ENCODE measurements at places on chromosomes 7 and 10. TPM values are rescaled to one million over a fixed set of nuclear protein-coding genes. Genes with fewer than 3 reads are reported as not detected.

DNA sequence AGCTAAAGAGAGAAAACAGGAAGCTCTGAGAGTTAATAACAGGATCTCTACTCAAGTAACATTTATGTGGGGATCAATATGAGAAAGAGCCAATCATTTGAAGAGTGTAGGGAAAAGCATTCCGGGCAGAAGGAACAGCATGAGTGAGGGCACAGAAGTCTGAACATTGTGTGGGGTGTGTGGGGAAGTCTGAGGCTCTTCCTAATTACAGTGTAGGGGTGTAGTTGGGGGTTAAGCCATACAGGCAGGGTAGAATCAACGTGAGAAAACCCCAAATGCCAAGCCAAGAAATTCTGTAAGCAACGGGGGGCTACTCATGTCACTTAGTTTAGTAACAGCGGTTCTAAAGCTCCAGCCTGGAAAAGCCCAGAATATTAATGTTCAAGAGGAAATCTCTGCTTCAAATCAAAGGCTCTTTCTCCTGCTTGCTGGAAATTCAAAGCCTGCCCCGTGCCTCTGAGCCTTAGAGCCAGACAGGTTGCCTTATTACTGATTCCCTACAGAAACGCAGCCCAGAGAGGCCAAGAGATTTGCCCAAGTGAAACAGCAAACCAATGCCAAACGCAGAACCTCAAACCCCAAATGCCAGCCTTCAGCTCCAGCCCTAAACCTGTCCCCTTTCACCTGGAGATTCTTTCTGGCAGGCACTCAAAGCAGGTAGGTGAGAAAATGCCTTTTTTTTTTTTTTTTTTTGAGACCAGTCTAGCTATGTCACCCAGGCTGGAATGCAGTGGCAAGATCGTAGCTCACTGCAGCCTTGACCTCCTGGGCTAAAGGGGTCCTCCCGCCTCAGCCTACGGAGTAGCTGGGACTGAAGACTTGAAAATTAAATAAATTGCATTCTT lies 36.1 kb downstream of the DNAJB12 start:
- H3K27ac ChIP-seq = peak overlapping the region; percentile 99
- H3K4me3 ChIP-seq = peak overlapping the region; percentile 80
- peaks cover 76% of the 10 kb centered on the region for H3K4me1 ChIP-seq
- H3K36me3 ChIP-seq = peaks cover 10% of the 10 kb centered on the region
- no peaks in the 10 kb centered on the region for H3K27me3 ChIP-seq

DNA sequence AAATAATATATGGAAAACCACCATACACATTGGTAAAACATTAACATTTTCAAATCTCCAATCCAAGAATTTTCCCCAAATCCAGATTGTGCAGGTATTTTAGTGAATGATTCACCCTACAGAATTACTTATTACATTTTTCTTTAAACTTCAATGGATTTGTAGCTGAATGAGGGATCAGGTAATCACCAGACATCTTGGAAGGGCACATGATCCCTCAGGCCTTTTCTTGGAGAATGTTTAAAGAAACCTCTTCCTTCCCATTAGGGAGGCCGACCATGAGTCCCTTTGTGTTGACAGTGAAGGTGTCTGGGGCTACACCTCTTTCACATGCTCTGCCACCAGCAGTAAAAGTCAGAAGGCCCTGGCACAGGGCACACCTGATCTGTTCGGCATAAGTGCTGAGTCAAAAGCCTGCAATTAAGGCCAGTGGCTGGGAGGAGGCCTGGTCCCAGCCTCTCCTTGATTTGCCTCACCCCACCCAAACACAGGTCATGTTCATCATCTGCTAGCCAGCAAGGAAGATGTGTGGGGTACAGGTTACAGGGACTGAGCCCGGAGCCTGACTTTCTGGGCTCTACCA lies 207.7 kb downstream of the SNX10 start:
- no peak overlapping the region for H3K27ac ChIP-seq
- H3K4me1 ChIP-seq = no peaks in the 10 kb centered on the region
- peaks cover 3% of the 10 kb centered on the region for H3K27me3 ChIP-seq
- DNase-seq = no peak
- no peak overlapping the region for H3K4me3 ChIP-seq

DNA sequence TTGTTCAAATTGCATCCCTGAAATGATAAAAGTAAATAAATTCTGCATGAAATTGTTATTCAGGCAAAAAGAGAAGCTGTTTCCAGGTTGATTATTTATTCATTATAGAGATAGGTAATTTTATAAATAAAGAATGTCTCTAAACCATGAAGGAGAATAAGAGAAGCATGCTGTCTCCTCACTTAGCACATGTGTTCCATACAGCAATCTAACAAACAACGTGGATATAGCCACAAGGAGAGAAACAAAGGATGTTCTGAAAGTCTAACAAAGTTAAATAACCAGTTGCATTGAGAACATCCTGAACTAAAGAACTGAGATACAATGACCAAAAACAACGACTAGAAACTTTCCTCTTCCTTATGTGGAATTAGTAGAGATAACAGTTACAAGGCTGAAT lies 50.8 kb downstream of the NEBL start:
- no peak for DNase-seq
- no peaks in the 10 kb centered on the region for H3K36me3 ChIP-seq
- no peak overlapping the region for H3K4me3 ChIP-seq
- H3K27ac ChIP-seq = no peak overlapping the region
- H3K4me1 ChIP-seq = no peaks in the 10 kb centered on the region

BMPER gene
- not detected for total RNA-seq

PRRT4 gene
- total RNA-seq = not detected

RASA4B gene
- total RNA-seq = 17.4 TPM

Data from activated naive CD4-positive, alpha-beta T cell treated with anti-CD3 and anti-CD28 coated beads for 36 hours (primary cell).